Activated CD4-positive, alpha-beta T cell treated with anti-CD3 and anti-CD28 coated beads, Interleukin-10, Interleukin-2, amounts not matched to agents 100 ng/mL and 50 ng/mL, durations not matched to agents 16 hours and 8 hours (primary cell): ENCODE measurements at places on chromosomes 5 and 9.

- no peak for DNase-seq
Observed at GRCh38 chr9:124299515-124300090, 41.9 kb downstream of the NEK6 start.

- DNase-seq: no peak
Observed at GRCh38 chr9:115972362-115972761, 181.2 kb upstream of the PAPPA start.

- no peak for DNase-seq
Observed at GRCh38 chr5:32932241-32932935, 221.3 kb downstream of the NPR3 start.

DNA sequence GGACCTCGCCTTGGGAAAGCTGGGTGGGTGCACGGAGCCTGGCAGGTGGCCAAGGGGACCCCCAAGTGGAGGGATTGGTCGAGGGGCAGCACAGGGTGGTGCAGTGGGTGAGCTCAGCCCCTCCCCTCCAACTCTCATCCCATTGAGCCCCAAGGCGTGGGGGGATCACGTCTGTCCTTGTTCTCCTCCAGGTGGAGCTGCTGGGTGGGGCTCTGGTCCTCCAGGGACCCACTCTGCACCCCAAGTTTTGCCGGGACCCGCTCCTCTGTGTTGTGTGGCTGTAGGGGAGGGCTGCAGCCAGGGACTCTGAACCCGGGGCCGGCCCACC lies 3.6 kb upstream of the FUT7 start:
- no peak for DNase-seq

GRCh38 chr5:16794269-16794913 lies 141.7 kb downstream of the MYO10 start:
- DNase-seq: no peak

DNA sequence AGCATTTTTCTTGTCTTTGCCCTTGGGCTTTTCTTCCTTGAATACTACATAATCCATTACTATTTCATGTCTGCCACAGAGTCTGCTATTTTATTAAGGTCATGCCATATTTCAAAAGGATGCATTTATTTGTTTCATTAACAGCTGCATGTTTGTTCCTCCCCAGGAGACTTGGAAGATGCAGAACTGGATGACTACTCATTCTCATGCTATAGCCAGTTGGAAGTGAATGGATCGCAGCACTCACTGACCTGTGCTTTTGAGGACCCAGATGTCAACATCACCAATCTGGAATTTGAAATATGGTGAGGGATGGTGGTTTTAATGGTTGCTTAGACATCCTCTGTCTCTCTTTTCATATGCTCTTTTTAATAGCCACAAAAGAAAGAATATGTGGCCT lies 4.0 kb downstream of the IL7R start:
- DNase-seq: no peak

DNA sequence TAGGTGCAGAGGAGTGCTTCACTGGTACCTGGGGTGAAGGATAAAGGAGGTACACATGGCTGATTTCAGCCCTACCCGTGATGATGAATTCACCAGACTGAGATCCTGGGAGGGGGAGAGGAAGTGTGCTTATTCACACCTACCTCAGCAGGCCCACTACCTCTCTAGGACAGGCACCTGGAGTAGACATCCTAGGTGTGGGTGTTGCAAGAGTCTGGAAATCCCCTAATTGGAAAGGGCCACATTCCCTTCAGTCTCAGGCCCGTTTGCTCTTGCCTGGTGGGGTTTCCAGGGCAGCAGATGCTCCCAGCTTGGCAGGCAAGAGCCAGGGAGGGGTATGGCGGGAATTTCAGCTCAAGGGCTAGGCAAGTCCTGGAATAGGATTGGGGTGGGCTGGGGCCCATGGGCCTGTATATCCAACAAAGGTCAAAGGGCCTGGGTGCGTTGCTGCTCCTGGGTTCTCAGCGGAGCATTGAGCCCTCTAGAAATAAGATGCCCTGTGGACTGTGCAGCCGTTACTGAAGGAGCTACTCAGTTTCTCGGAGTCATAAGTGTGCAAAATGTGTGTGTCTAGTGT lies 5.8 kb upstream of the CCL21 start:
- DNase-seq: no peak

- no peak for DNase-seq
Observed at GRCh38 chr9:134125413-134126095, 10.3 kb upstream of the WDR5 start.

DNA sequence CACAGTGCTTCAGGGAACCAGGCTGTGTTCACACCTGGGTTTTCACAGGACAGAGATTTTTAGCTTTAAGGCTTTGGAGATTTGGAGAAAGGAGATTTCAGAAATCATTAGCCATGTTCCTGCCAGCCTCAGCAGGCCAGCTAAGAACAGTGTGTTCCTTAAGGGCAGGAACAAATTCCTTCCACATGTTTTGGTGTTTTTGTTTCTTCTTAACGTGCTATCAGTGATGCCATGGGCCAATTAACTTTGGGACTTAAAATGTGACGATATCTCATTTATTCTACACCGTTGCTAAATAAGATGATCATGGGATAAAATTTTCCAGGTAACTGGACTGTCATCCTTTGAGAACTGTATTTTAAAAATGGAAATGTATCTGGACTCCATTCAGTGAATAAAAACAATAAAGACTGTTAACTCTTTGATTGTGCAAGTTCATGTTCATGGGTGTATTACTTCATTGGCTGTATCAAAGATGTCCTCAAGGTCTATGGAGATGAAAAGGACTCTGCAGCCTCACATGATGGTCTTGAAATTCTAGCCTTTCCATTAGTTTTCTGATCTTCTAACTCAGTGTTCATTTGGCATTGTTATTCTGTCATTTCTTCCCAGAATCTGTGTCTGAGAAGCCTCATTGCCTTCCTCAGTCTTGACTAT lies 72.3 kb downstream of the ZNF366 start:
- DNase-seq: no peak

DNA sequence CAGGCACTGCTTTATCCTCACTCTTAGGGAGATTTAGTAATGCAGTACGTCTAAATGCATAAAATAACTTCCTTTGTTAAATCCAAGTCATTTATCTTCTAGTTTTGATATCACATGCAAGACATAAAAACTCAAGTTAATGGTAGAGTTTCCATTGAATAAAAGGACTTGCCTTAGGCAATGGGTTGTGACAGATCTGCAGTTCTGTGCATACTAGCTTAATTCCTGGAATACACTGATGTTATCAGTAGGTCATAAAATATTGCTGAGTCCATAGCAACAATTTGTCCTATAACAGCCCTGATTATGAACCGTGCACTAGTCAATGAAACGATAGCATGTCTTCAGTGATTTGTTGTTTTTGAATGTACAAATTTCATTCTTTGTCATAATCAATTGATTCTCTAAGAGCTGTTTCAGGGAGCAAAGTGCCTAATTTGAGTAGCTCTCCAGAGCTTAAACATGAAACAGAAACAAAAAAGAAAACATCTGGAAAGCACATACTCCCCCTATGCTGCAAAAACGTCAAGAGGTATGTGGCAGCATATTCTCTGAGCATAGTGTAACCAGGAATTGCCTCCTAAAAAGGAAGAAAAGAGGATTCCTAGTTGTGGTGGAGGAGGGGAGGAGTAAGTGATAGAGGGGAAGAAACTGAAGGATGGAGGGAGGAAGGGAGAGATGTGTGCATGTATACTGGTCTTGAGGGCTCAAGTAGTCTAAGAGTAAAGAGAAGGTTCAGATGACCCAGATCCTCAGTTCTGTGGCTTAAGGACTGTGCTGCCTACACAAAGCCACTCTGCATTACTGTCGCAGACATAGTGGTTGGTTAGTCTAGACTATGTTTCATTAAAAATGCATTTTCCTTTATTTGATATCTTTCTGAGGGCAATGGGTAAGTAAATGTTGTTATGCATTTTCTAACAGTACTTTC lies 589.2 kb downstream of the PRR16 start:
- no peak for DNase-seq

DNA sequence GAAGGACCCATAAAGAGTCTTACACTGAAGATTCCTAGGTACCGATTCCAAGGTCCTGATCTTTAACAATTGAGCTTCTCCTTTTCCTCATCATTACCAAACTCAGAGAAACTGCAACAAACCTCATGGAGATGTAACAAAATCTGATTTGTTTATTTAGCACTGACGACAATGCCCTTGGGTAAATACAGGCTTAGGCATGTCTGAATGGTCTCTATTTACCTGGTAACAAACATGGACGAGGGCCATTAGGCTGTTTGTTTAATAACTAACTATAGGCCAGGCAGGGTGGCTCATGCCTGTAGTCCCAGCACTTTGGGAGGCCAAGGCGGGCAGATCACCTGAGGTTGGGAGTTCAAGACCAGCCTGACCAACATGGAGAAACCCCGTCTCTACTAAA lies 333.3 kb downstream of the AGTPBP1 start:
- DNase-seq: no peak

- DNase-seq: no peak
Observed at GRCh38 chr5:31638345-31638744, 586 bp upstream of the PDZD2 start.

DNA sequence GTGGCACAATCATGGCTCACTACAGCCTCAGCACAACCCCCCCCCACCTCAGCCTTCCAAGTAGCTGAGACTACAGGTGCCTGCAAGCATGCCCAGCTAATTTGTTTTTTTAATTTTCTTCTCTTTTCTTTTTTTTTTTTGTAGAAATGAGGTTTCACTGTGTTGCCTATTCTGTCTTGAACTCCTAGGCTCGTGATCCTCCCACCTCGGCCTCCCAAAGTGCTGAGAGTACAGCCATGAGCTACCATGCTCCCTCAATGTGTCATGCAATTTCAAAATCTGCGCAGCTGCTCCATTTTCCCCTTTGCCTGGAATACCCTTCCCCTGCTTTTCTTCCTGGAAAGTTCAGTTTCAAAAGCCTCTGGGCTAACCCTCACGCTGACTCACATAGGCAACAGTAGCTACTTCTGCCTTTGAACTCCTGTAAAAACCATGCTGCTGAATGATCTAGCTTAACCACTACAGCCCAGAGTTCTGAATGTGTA lies 71.0 kb upstream of the IL7R start:
- peak; percentile 87 for DNase-seq

DNA sequence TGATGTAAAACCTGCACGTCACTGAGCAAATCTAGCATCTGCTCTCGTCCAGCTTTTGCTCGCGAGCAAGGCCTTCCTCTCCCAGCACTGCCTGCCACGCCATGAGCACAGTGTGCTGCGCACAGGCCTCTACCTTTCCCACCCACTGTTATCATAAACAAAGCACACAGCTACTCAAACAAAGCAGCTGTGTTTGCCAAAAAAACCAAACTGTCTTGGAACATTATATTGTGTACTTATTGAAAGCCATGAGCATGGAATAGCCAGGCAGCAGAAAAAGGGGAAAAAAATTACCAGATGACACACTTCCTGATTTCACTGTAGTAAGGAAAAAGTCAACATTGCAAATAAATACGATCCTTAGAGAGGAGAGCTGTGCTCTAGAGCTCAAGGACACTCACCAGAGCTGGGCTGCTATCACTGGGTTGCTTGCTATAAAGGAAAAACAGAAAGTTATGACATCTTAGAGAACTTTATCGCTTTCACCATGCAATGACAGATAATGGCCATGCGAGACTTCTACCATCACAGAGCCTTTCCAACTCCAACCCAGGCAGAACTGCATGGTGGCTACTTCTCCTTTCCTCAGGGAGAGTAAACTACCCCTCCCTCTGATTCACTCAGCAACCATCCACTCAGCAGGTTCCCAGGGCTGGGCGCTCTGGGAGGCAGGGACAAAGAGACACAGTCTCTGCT lies 69.6 kb downstream of the EPB41L4B start:
- DNase-seq: no peak

- no peak for DNase-seq
Observed at GRCh38 chr9:107218829-107219485, 64.1 kb upstream of the RAD23B start.

DNA sequence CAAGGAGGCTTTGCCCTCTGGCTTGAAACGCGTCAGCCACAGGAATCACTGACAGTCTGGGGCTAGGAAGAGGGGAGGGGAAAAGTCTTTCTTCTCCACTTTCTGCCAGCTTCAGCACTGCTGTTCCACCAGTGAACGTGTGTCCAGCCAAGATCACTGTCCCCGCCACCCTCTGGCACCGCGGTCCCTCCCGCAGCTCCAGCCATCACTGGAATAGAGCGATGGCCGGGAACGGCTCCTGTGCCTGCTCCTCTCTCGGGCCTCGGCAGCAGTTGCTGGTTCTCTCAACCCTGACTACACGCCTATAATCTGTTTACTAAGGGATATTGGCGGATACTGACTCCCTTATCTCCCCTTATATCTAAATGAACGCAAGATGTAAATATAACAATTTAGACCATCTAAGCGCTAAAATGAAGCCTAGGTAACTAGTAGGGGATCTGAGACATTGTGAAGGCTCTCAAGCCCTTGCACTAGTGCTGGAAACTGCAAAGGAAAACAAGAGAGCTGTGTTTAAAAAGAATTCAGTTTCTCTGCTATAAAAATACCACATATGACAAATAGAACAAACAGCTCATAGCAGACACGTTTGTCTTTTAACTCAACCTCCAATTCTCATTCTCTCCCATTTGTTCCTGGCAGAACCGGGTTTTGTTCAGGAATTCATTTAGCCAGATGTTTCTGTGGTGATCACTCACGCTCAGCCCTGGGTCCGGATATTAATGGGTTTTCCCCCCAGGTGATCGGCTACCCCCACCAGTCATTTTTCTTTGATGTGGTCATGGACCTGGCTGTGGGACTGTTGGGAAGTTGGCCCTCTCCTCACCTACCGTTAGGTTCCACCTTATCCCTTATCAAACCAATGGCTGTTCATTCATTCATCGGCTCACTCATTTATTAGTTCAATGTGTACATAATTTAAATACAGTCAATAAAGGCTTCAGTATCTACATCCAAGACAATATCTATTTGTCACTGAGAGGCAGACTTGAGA lies 149.8 kb downstream of the MED10 start:
- DNase-seq: no peak

DNA sequence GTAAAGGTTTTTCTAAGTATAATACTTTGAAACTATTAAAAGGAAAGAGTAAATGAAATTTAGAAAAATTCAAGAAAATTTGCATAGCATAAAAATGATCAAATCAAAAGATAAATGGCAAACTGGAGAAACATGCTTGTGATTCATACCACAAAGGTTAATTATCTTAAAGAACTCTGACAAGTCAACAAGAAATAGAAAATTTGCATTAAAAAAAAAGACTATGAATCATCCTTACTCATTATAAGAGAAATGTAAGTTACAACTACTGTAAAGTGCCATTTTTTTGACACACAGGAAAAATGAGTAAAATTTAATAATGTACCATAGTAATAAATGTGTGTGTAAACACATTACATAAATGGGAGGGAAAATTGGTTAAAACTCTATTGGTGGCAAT lies 624.4 kb upstream of the C9orf72 start:
- no peak for DNase-seq

DNA sequence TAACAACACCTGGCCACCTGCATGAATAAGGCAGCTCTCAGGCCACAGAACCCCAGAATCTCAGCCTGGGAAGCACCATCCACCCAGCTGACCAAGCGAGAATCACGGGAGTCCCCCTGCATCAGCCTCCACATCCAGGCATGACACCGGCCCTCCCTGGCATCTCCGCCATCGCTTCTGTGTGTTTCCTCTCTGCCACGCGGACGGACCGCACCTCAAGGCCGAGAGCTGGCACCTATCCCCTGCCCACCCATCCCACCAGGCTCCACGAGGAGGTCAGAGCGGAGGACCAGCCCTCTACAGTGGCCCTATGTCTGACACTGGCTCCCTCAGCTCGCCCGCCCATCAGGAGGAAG lies 134.7 kb downstream of the COL23A1 start:
- DNase-seq: no peak
